ENCODE measurements at places on chromosomes 3 and 15.

DNA sequence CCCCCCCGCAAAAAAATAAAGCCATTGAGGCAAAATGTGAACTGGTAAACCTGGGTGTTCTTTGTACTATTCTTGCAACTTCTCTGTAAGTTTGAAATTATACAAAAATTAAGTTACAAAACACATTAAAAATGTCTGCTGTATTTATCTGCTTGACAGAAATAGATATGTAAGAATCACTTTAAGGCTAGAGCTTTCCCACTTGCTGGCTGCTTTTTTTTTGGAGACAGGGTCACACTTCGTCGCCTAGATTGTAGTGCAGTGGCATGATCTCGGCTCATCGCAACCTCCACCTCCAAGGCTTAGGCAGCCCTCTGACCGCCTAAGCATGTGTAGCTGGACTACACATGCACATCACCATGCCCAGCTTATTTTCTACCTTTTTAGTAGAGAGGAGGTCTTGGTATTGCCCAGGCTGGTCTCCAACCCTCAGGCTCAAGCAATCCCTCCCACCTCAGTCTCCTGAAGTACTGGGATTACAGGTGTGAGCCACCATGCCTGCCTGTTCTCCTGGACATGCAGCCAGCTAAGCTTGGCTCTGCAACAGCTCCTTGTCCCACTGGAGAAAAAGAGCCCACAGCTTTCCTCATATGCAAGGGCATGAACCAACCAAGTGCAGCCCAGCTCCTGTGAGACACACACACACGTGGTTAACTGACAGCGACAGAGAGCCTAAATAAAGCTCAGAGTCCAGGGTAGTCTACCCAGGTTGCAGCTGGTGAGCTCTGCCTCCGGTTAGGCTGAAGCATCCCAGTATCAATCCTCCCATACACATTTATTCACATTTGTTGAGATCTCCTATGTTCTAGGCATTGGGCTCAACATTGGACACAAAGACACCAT, 4.5 kb downstream of the RPS17 start:
- DNase-seq: no peak

DNA sequence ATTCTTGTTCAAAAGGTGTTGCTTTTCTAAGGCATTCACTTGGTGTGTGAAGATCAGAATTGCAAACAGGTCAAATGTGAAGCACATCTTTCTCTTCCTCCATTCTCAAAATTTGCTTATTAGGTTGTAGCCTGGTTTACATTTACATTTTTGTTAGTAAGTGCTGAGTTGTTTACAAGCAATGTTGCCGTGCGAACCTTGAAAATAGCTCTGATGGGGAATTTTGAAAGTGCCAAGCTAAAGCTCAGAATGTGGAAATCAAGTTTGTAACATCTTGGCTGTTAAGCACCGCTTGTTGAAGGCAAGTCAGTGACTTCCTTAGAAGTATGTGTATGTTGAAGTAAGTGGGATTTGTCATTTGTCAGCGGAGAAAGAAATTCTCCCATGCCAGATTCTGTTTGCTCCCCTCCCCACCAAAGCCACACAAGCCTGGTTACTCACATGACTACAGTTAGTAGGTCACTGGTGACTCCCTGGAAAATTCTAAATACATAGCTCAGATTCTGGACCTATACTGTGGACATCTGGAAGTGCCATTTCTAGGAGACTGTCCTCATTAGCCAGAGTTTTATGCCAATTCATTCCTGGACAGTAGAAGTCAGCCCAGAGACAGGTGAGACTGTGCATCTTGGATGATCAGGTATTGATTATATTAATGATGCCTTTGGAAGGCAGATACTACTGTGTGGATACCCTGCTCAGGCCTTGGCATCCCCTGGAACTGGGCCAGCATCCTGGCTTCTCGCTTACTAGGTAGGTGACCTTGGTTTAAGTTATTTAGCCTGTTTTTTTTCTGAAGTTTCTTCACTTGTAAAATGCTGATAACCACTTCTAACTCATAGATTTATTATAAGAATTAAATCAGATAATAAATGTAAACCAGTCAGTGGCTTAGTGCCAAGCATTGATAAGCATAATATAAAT, 390.6 kb upstream of the SEMA6D start:
- DNase-seq: no peak

DNA sequence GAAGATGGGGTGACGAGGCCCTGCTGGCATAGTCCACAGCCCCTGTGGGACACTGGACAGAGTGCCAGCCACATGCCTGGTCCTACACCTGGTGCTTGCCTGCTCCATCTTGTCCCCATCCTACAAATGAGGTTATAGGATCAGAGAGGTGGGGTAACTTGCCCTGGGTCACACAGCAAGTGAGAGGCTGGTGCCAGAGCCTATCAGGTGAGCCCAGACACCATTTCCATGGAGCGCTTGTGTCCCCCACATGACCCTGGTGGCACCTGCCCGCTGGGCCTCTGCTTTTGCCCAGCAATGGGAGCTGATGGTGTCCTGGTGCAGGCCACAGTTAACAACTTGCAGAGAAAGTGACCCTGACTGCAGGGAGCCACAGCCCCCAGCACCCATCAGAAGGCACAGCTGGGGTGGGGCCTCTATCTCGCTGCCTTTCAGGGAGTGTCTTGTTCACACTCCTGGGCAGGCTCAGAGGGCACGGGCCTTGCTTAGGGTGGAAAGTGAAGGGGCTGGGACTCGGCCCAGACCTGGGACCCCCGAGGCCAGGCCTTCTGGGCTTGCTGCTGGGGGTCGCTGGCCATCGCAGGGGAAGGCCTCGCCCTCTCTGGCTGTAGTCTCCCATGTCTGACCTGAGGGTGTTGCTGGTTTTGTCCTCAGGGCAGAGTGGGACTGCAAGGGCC, 7.2 kb downstream of the PLXNA1 start:
- no peak for DNase-seq

DNA sequence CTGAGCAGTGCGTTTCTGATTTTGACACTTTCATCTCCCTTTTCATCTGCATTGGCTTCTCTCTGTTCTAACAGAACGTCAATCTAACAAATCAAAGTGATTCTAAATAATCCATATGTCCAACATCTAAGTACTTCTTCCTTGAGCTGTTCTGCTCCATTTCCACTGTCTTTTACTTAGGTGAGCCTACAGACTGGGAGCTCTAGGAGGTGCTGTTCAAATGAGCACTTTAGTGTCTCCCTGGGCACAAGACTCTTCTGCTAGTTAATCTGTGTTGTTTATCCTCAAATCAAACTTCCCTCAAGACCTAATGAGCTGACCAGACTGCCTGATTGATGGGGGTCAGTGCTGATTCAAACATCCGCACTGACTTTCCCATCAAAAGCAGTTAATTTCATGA, 408.1 kb downstream of the WDR72 start:
- no peak for DNase-seq

GRCh38 chr3:101725194-101725889, 928 bp downstream of the CEP97 start:
- no peak for DNase-seq

GRCh38 chr3:187521546-187521945, 148.6 kb downstream of the SST start:
- DNase-seq: no peak

DNA sequence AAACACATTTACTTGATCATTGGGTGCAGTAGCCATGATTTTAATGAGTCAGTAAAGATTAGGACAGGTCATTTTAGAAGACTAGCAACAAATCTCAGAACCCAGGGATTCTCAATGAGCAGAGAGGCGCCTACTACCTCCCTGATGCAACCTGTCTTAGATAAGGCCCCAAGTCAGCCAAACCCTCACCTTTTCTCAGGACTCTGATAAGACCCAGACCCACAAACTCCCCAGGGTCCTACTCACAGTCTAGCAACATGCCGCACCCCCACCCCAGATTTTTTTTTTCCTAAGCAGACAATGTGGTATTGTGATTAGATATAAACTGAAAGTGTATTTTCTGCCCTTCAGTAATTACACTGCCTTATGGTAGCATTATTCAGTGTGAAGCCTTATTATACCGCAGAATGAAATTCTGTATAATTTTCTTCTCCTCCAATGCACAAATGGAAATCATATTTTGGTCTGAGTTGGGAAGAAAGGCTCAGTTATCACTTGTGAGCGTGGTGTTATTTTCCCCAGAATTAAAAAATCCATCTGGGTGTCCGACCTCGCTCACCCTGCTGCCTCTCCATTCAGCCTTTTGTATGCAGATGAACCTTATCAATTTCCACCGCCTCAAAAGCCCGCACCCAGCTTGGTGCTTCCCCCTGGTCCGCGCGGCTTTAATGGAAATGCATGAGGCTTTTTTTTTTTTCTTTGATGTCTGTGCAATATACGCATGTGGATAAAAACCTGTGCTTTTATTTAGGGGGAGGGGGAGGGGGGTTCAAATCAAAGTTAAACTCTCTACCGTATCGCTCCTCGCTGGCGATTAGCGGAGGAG, 122.0 kb upstream of the SOX14 start:
- DNase-seq: no peak

GRCh38 chr3:169619793-169620192, 43.7 kb downstream of the MECOM start:
- DNase-seq: no peak

DNA sequence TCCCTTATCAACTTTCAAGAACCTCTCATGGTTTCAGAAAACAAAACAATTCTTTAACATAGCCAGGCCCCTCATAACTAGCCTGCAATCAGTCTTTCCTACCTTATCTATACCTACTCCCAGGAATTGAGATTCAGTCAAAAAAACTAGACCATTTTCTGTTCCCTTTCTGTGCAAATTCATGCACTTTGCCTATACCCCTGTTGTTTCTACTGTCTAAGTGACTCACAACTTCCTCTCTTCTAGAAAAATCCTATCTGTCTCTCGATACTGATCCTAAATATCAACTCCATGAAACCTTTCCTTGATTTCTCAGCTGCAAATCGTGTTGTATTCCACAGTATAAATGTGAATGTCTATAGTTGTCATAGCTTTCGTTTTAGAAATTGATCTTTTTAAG, 10.9 kb upstream of the IL1RAP start:
- DNase-seq: no peak

DNA sequence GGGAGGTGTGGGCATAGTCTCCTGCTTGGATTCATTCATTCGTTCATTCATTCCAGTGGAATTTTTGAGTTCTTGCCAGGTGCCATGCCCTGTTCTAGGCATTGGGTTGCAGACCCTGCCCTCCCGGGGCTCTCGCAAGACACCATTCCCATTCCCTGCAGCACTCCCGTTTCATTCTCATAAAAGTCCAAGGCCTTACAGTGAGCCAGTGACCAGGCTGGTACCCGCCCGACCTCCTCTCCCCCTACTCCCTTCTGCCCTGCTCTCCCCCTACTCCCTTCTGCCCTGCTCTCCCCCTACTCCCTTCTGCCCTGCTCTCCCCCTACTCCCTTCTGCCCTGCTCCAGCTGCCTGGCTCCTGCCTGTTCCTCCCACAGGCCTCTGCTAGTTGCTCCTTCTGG, 41.9 kb downstream of the AMOTL2 start:
- DNase-seq: no peak

GRCh38 chr3:114428044-114428595, 134.3 kb downstream of the TIGIT start:
- no peak for DNase-seq

- no peak for DNase-seq
Measured at GRCh38 chr15:52419494-52419893, 109.2 kb downstream of the MYO5A start.

GRCh38 chr3:150259526-150260397, 148.3 kb upstream of the TSC22D2 start:
- DNase-seq: no peak

DNA sequence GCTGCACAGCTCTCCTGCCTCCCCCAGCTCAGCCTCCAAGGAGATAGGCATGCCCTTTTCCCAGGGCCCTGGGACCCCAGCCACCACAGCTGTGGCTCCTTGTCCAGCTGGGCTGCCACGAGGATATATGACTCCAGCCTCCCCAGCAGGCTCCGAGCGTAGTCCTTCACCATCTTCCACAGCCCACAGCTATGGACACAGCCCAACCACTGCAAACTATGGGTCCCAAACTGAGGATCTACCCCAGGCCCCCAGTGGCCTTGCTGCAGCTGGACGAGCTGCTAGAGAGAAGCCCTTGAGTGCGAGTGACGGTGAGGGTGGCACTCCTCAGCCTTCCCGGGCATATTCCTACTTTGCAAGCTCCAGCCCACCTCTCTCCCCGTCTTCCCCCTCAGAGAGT, 20.5 kb upstream of the APEH start:
- no peak for DNase-seq

DNA sequence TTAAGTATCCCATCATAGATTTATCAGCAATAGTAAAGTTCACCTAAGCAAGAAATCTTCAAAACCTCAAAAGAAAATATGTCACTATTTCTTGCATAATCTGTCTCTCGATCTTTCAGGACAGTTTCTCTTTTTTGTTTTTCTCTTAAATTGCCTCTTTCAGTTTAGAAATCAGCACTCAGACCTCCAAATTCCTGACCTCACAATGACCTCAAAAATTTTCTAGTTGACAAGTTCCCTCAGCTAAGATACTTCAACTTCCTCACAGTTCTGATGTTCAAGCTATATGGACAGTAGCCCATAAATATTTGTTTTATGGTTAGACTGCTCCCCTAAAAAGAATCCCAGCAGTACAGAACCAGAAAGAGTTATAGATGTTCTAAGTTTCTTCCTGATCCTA, 24.1 kb downstream of the SLC24A5 start:
- DNase-seq: peak; percentile 78

GRCh38 chr3:156014489-156014888, 105.9 kb upstream of the KCNAB1 start:
- DNase-seq: no peak
